ENCODE measurements at places on chromosomes 3 and 15. TPM values are rescaled to one million over a fixed set of nuclear protein-coding genes. Genes with fewer than 3 reads are reported as not detected.

Gene DPPA4
- total RNA-seq = not detected

DNA sequence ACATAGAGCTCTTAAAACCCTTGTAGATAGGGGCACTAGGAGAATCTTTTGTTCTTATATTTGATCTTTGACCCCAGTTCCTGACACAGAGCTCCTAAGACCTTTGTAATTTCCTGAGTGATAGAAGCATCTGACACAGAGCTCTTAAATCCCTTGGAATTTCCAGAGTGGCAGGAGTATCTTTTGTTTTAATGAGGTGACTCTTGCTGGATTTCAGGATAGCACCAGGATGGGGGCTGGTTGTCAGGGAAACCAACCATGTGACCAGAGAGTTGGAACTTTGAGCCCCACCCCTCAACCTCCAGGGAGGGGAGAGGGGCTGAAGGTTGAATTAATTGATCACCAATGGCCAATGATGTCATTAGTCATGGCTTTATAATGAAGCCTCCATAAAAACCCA, 47.6 kb upstream of the ST8SIA2 start:
- no peak for DNase-seq

Gene UBE2E1
- total RNA-seq = 68.6 TPM

DNA sequence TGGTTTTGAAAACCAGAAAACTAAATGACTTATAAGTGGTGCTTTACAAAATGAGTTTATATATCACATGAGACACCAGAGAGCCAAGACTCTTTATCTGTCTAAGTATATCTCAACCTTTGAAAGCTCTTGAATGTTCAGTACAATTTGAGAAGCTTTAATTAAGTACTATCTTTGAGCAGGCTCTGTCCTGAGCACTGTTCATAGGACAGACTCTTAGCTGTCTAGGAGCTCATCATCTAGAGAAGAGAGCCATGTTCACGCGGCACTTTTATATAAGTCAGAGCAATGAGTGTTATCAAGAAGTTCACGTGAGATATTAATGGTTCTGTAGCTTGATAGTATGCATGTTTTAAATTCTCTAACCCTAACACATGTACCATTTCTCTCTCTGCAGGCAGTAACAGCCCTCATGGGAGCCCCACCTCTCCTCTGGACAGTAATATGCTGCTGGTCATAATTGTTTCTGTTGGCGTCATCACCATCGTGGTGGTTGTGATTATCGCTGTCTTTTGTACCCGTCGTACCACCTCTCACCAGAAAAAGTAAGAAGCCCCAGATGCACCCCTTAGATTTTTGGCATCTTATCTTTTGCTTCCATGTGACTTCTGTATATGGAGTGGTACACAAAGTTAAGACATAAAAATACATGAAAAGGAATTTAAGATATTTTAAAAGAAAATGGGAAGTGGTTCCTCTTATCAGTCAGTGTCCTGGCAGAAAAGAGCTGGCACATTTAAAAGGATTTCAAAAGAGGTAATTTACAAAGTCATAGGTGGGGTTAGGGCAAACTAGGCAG, 86.0 kb downstream of the HCN4 start:
- no peak for DNase-seq

GRCh38 chr3:4426782-4427344, 40.2 kb downstream of the SUMF1 start:
- no peak for DNase-seq

- no peak for DNase-seq
These were observed 46.2 kb upstream of the AKAP13 start for GRCh38 chr15:85334241-85334640.

- no peak for DNase-seq
These were observed 817.2 kb upstream of the CADM2 start for GRCh38 chr3:84141571-84141970.

DNA sequence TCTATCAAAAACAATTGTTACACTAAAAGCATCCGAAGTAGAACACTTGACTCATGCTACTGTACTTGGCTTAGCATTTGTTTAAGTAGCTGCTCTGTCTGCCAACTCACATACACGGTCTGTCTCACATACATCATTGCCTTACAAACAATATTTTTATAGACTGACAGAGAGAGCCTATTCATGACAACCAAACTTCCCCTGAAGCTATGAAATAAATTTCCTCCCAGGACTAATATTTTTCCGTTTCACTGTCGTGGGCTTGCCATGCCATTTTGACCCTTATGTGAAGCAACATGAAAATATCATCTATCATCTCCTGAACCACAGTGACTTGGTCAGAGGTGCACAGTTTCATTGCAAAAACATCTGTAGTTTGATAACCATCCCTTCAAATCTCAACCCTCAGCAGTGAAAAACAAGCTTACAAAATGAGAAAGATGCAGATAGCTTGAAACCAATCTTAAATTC, 66.5 kb upstream of the PYGO1 start:
- DNase-seq = no peak

- DNase-seq = no peak
These were observed 207.6 kb upstream of the AZI2 start for GRCh38 chr3:28556195-28556594.

DNA sequence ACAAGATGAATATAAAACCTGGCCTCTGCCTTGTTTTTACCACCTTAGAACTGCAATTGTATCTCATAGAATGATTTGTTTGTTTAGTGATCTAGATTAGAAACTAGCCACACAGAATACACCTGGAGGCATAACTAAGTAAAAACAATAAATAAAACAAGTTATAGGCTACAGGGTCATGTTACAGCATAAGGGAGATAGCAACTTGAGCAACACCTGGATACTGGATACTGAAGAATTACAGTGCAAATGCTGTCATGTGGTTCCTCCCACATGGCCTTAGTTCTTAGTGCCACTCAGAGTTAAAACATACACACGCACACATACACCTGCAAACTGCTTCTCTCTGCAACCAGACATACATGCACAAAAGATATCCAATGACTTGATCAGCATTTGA, 563.4 kb upstream of the DPPA4 start:
- peak; percentile 40 for DNase-seq

Gene FBXO40
- not detected for total RNA-seq

Gene PAK6
- total RNA-seq = 10.4 TPM

DNA sequence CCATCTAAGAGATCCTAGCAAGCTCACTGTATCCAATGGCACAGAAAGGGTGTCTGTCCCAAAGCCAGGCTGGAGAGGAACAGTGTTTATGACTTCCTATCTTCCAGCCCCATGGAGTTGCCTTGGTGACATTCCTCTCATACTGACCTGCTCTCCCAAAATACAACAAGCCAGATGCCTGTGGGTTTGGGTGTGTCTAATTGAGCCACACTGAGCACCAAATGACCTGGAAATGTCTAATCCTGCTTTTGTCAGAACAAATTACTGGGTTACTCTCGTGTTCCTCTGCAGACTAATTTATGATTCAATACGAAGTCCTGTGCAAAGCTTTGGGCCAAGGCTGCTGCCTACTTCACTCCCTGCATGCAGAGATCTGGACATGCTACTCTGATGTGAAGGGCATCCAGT, 98.1 kb upstream of the STRIT1 start:
- DNase-seq = no peak

GRCh38 chr15:47534673-47535072, 182.6 kb upstream of the SEMA6D start:
- no peak for DNase-seq

GRCh38 chr15:90711842-90712241, 5.3 kb upstream of the BLM start:
- no peak for DNase-seq

GRCh38 chr15:29860872-29861271, 38.6 kb upstream of the TJP1 start:
- no peak for DNase-seq

GRCh38 chr15:75042730-75043508, 19.5 kb downstream of the PPCDC start:
- peak; percentile 84 for DNase-seq

DNA sequence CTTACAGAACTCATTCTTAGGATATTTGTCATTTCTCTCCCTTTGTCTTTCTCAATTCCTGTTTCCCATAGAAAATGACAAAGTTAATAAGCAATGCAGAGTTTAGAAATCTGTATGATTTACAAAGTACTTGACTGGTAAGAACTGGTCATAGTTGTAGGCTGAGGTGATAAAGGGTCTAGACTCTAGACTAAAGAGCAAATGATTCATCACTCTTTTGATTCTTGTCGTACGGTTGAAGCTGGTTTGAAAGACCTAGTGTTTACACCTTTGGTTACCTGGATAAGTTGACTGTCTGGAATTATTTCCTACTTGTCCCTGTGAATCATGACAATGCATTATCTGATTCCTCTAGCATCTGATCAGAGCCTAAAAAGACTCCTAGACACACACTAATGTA, 58.9 kb upstream of the TP63 start:
- no peak for DNase-seq

DNA sequence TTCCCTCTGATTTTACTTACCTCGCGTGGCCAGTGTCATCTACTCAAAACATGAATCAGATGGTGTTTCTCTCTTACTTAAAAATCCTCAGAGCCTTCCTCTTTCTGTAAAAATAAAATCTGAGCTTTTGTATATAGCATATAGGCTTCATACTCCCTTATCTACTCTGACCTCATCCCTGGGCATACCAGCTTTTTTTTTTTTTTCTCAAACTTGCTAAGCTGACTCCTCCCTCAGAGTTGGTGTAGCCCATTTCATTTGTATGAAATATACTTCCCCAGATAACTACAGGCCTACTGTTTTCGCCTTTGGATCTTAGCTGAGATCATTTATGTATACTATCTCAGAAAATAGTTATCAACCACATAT, 648.9 kb upstream of the ALCAM start:
- DNase-seq = no peak

- DNase-seq = peak; percentile 6
These were observed 97.5 kb downstream of the OCA2 start for GRCh38 chr15:28001641-28002040.

Gene GATM
- 17.9 TPM for total RNA-seq

Gene KBTBD13
- total RNA-seq = not detected

DNA sequence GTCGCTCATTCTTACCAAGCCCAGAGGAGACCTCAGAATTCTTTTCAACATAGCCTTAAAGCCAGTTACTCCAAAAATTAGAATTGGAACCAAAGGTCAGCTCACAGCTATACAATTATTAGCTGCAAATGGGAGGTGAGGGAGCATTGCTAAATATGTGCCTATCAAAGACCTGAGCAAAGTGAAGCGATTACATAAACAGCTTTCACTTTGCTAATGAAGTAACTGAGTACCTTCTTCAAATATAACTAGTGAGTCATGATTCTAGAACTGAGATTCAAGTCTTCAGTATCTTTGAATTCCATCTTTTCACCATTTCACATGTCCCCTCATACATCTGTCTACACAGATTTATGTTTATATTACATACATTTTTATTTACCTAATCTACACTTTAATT, 122.6 kb downstream of the P2RY1 start:
- DNase-seq = no peak

GRCh38 chr3:132964266-132964665, 73.9 kb upstream of the TMEM108 start:
- no peak for DNase-seq

Gene PAQR9
- total RNA-seq = not detected

GRCh38 chr3:26614006-26614685, 8.4 kb upstream of the LRRC3B start:
- DNase-seq = no peak

- no peak for DNase-seq
These were observed 113.5 kb upstream of the BHLHE40 start for GRCh38 chr3:4865714-4866113.

Gene TF
- 18.6 TPM for total RNA-seq

DNA sequence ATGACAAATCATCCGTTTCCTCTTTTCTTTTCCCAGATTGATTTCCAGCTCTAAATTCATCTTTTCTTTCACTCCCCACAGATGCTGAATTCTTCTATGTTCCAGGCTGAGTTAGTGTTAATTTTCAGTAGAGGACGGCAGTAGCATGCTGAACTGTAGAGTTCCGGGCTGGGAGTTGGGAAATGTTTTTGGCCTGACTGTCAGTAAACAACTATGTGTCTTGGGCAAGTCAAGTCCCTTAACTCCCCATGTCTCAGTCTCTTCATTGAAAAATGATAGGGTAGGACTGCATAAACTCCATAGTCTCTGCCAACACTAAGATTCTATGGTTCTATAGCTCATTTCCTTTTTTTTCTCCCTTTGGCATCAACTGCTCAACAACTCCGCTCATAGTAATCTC, 333.9 kb downstream of the TIGIT start:
- no peak for DNase-seq

DNA sequence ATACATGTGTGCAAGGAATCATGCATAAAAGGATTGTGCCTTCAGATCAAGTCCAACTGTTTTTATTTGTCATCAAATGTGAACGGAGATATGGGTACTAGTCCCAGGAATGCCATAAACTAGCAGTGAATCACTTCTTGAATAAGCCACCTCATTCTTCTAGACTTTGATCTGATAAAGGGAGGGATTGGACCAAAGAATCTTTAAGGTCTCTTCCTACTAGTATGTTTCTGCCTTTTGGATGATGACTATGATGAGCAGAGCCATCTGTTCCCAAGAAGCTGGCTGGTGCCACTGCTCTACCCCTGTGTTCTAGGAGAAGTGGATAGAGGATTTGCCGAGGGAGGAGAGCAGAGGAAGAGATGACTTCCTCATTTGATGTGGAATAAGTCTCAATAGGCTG, 28.8 kb upstream of the UACA start:
- no peak for DNase-seq

- DNase-seq = no peak
These were observed 34.4 kb downstream of the TFRC start for GRCh38 chr3:196047391-196048030.

GRCh38 chr15:25891081-25891480, 28.0 kb upstream of the ATP10A start:
- no peak for DNase-seq

Gene CMTM6
- total RNA-seq = 73.7 TPM

- DNase-seq = no peak
These were observed 280.3 kb upstream of the MME start for GRCh38 chr3:154799800-154800199.

- no peak for DNase-seq
These were observed 320.5 kb downstream of the ZIC1 start for GRCh38 chr3:147729641-147730040.

Gene RLBP1
- not detected for total RNA-seq

- DNase-seq = no peak
These were observed 48.7 kb downstream of the NMNAT3 start for GRCh38 chr3:139629033-139629432.

GRCh38 chr3:23079976-23080375, 123.2 kb upstream of the UBE2E2 start:
- peak; percentile 68 for DNase-seq

DNA sequence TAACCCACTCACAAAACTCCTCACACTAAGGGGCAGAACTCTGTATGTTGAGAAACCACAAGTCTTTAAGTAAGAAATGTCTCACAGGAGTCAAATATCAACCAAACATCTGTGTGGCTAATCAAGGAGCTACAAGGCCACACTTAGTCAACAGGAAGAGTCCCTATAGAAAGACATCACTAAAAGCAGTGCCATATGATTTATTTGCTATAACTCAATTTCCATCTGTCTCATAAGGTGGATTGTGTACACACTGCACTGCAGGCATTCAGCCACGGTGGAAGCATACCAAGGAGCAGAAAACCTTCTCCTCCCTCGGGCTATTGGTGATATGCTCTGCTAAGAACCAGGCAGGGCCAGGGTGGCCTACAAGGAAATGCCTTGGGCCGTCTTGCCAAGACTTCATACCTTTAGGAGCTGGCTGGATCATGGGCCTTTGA, 197.6 kb upstream of the CFAP20DC start:
- no peak for DNase-seq
